DMS153 (cell line): ENCODE measurements at places on chromosomes 5 and 9.
A peak's percentile ranks its signal among the peaks of the same experiment; 100 is the strongest.

- DNase-seq, result no peak
Measured at GRCh38 chr5:153476767-153477166, 13.7 kb upstream of the GRIA1 start.

GRCh38 chr9:21110708-21111576 is 30.7 kb downstream of the IFNW1 start:
- DNase-seq, result peak; percentile 43

GRCh38 chr5:14266686-14267085 is 123.5 kb downstream of the TRIO start:
- no peak for DNase-seq

DNA sequence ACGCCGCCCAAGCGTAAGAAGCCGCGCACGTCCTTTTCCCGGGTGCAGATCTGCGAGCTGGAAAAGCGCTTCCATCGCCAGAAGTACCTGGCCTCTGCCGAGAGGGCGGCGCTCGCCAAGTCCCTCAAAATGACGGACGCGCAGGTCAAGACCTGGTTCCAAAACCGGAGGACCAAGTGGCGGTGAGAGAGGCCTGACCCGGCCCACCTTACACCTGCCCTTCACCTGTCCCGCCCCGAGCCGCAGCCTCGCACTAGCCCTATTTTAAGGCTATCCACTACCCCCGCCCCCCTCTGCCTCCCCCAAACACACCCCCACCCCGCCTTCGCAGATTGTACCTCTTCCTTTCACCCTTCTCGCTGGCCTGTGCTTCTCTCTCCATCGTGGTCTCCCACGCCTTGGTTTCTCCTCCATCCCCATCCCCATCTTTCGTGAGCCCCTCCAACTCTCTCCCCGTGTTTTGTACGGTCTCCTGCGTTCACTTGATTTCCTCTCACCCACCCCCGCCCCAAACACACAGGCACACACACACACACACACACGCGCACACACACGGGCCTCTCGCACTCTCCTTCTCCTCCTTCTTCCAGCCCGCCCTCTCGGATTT is 1.3 kb downstream of the TLX3 start:
- no peak for DNase-seq

- peak; percentile 100 for DNase-seq
Measured at GRCh38 chr5:1545805-1546355, 22.1 kb upstream of the LPCAT1 start.

- no peak for DNase-seq
Measured at GRCh38 chr5:167699432-167699831, 592.0 kb upstream of the WWC1 start.

DNA sequence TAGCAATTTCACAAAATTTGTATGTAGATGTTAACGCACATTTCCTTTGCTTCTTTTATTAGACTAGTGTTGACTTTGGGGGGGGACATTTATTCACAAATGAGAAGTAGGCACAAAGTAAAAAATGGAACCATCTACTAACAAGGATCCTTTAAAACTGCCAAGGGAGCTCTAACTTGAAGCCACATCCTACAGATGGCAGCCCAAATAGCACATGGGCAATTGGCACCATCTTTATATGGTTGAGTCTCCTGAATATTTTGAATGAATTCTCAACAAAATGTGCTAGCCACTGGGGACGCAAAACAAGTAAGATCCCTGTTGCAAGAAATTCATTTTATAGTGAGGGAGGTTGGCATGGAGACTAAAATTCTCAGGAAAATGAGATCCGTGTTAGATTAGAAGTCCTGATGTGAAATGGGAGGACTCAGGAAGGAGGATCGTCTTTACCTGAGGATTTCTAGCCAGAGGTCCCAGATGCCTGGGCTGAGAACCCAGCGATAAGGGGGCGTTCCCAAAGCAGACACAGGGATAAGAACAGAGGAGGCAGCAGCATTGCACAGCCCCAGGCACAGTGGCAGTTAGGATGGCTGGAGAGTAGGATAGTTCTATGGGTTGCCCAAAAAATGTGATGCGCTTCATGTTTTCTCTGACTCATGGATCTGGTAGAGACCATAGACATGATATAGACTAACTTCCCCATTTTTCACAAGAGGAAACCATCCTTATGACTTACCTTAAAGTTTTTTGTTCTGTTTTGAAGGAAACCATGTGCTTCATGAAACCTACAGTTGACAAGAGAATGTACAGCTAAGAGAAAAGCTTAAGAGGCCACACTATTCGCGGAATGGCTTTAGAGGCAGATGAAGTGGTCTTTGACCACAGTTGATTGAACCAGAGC is 37.4 kb downstream of the C9orf152 start:
- DNase-seq, result no peak

DNA sequence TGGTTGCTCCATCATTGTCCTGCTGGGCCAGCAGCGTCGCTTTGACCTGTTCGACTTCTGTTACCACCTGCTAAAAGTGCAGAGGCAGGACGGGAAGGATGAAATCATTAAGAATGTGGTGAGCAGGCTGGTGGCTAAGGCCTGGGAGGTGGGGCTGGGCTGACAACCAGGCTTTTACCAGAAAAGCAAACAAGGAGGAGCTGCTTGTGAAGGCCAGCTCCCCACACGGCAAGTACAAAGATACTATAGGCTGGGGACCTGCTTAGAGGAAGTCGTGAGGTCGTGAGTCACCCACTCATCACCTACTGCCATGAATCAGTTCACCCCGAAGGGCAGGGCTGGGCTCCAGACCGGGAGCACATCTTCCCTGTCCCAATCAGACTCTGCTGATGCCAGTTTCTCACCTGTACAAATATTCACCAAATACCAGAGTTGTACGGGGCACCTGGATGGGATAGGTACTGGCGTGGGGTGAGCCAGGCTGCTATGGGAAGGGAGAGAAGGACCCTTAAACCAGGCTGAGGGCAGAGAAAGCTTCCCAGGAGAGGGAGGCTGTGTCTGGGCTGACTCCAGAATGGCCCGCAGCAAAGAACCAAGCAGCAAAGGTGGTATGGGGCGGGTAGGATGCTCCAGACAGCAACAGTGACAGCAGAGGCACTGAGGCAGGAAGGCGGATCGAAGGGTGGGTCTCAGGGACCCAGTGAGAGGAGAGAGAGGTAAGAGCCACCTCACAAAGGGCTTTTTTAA is 69.3 kb upstream of the NIPAL4 start:
- DNase-seq, result peak; percentile 14

GRCh38 chr5:72133212-72133990 is 26.1 kb downstream of the MAP1B start:
- no peak for DNase-seq

- no peak for DNase-seq
Measured at GRCh38 chr5:82413302-82414040, 135.3 kb upstream of the RPS23 start.

GRCh38 chr5:14142202-14142826 is 828 bp upstream of the TRIO start:
- DNase-seq, result peak; percentile 50

DNA sequence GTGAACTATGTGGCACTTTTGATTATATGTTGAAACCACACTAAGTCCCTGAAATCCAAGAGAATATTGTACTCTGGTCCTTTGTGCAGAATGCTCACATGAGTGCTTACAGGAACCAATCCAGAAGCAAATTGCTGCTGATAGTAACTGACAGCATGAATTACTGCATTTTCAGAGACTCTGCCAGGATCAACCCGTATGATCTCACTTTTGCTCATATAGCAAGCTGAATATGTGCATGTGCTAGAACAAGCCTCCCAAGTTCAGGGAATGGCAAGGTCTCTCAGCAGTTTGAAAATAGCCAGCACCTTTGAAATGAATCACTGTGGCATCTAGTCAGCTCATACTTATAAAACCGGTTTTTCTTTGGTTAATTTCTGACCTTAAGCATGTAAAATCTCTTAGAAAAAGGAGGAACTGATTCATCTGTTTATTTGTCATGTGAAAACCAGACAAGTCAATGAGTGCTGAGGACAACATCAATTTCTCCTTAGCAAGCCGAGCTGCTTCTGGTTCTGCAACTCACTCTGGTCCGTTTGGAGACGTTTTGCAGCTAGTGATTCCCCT is 215.7 kb upstream of the ELL2 start:
- DNase-seq, result no peak

- no peak for DNase-seq
Measured at GRCh38 chr9:112029921-112030444, 133.4 kb downstream of the UGCG start.

DNA sequence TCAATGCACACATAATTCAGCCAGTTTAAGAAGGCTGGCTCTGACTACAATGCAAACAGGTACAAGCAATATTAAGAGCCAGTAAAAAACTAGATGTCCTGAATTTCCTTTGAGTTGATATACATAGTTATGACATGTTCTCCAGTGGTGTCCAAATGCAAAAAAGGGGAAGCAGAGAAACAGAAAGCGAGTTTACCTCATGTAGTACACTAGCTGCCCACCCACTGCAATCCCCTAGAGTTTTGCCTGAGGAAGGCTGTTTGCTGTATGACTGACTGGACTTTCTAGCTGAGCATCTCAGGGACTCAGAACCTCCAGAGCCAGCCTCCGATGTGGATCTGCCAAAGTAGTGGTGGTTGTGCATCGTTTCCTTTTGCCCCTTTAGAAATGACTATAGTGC is 44.8 kb upstream of the SLC1A3 start:
- no peak for DNase-seq

- DNase-seq, result no peak
Measured at GRCh38 chr9:120099065-120099464, 480.9 kb downstream of the CDK5RAP2 start.

DNA sequence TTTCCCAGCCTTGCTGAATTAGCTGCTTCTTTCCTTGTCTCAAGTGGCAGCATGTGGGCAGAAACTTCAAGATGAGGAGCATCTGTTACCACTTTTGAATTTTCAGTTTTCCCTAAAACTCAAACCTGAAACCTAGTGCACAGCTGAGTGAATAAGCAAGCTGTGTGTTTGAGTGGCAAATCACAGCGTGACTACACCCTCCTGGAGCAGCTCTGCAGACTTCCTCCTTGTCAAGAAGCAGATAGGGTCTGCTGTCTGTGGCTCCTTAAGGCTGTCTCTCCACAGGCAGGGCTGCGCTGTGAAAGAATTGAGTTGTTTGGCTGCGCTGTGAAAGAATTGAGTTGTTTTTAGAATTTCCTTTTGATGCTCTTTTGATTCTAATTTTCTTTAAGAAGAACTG is 179.7 kb upstream of the HAPLN1 start:
- DNase-seq, result no peak

DNA sequence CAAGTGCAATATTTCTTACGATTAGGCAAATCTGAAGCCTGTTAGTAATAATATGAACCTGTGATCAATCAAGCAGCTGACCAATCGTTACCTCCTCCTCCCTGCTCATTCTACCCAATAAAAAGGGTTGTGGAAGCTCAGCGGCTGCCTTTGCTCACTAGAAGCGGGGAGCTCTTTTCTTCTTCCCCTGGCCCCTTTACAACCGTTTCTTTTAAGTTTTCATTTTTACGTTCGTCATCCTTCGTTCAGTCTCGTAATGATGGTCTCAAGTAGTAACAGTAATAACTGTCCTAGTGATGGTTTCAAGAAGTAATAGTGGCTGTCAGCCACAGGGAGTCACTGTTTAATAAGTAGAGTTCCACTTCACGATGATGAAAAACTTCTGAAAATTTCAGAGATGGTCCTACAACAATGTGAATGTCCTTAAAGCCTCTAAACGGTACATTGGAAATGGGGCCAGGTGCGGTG is 6.2 kb downstream of the UGT3A2 start:
- DNase-seq, result no peak

- DNase-seq, result no peak
Measured at GRCh38 chr9:74556685-74557084, 59.5 kb downstream of the RORB start.

- DNase-seq, result no peak
Measured at GRCh38 chr9:93009337-93010015, 49.0 kb upstream of the SUSD3 start.
